Natural killer cell (primary cell): ENCODE measurements at places on chromosomes 6 and 20. TPM values are rescaled to one million over a fixed set of nuclear protein-coding genes. Genes with fewer than 3 reads are reported as not detected.

Gene MUC22
- not detected for total RNA-seq

Gene GDAP1L1
- not detected for total RNA-seq

Gene BTN1A1
- total RNA-seq = not detected

- no peak for DNase-seq
Observed at GRCh38 chr6:142013287-142013686, 119.4 kb upstream of the GJE1 start.

- peak; percentile 17 for DNase-seq
Observed at GRCh38 chr6:3456395-3456897, 404 bp downstream of the SLC22A23 start.

DNA sequence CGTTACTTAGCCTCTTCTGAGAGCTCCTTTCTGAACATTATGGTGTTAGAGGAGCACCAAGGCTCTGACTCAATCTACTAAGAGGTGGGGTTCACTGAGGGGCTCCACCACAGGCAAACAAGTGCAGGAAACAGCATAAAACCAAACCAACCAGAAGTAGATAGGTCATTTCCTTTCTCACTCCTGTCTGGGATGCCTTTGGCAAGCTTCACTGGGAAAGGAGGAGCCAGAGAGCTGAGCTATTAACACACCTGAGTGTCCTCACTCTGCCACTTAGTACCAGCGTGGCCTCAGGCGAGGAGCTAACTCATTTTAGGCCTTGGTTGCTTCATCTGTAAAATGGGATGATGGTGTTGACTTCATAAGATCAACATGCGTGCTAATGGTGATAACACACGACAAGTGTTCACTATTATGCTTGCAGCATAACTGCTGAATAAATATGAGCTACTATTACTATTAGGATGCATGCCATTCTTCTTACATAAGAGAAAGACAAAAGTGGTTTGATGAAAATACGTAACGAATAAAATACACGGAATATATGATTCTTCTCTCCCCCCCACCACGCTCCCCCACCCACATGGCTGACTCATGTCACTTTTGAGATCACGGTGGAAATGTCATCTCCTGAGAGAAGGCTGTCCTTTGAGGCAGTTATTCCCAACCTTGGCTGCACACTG lies 185.4 kb downstream of the BCAS1 start:
- peak; percentile 42 for DNase-seq

DNA sequence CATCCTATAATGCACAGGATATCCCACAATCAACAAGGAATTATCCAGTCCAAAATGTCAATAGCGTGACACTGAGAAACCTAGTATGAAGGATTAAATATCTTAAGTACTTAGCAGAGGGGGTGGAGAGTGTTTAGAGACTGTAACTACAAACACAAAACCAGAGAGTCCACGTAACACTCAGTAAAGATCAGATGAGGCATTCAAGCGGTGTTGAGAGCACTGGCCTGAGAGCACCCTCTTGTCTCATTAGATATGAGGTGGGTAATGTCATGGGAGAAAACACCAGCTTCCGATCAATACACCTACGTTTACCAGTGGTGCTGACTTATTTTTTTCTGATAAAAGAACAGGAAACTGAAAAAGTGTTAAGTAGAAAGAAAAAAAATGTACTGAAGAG lies 2.3 kb downstream of the FAM184A start:
- DNase-seq = no peak

DNA sequence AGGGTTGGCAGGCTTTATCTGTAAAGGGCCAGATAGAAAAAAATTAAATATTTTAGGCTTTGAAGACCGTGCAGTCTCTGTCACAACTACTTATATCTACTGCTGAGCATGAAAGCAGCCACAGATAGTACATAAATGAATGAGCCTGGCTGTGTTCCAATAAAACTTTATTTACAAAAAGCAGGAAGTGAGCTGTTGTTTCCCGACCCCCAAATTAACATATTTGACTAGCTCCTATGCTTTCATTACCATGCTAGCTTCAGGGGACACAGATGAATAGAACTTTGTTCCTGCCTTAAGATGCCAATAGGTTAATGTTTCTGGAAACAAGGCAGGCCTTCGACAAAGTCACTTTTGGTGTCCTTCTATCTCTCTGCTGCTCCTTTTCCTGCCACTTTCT lies 1058.0 kb upstream of the FLRT3 start:
- no peak for DNase-seq
